EL (cell line): ENCODE measurements at places on chromosomes 6 and 20.

- DNase-seq, result peak; percentile 13
Observed at GRCh38 chr6:108027594-108027993, 46.9 kb downstream of the OSTM1 start.

GRCh38 chr20:57679113-57679512, 30.7 kb downstream of the PMEPA1 start:
- DNase-seq, result no peak

DNA sequence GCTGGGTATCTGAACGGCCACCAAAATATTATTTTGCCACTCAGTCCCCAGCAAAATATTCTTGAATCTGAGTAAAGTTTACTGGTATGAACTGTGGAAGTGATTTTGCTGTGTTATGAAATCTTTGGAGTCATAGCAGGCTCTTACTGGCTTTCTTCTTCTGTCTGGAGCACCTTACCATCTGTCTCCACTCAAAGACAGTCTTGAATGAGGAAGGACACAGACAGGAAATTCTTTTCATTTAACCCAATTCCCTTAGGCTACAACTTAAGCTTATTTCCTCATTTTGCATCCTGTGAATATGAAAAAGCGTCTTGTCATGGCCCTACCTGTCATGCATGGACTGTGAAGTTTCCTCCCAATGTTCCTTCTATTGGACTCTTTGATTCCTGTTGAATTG, 24.7 kb downstream of the FNDC1 start:
- DNase-seq, result no peak

GRCh38 chr20:64115171-64115911, 8.0 kb upstream of the NPBWR2 start:
- DNase-seq, result no peak

- DNase-seq, result no peak
Observed at GRCh38 chr6:129448965-129449364, 261.0 kb downstream of the ARHGAP18 start.

DNA sequence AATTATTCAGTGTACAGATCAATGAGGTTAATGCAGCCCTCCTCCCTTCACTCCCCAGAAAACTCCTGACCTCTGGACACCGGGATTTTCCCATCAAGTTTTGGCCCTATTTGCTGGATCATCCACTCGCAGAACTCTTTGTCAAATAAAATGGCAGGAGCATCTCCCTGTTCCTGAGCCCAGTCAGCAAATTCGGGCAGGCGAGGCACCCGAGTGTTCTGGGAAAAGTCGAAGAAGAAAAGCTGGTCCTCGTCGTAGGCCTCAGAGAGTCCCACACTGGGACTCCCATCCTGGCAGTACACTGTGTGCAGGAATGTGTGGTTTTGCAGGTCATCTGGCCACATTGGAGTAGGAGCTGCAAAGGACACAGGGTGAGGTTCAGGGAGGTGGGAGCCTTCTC, 2.4 kb downstream of the HLA-DMA start:
- no peak for DNase-seq
